Activated naive CD4-positive, alpha-beta T cell treated with anti-CD3 and anti-CD28 coated beads, Interleukin-2, amount 50 U/mL, for 16 hours (primary cell): ENCODE measurements at places on chromosomes 1 and 21.

- DNase-seq = no peak
Observed at GRCh38 chr1:168285971-168286927, 5.6 kb downstream of the TBX19 start.

GRCh38 chr1:82706741-82707140, 906.0 kb downstream of the ADGRL2 start:
- DNase-seq = no peak

DNA sequence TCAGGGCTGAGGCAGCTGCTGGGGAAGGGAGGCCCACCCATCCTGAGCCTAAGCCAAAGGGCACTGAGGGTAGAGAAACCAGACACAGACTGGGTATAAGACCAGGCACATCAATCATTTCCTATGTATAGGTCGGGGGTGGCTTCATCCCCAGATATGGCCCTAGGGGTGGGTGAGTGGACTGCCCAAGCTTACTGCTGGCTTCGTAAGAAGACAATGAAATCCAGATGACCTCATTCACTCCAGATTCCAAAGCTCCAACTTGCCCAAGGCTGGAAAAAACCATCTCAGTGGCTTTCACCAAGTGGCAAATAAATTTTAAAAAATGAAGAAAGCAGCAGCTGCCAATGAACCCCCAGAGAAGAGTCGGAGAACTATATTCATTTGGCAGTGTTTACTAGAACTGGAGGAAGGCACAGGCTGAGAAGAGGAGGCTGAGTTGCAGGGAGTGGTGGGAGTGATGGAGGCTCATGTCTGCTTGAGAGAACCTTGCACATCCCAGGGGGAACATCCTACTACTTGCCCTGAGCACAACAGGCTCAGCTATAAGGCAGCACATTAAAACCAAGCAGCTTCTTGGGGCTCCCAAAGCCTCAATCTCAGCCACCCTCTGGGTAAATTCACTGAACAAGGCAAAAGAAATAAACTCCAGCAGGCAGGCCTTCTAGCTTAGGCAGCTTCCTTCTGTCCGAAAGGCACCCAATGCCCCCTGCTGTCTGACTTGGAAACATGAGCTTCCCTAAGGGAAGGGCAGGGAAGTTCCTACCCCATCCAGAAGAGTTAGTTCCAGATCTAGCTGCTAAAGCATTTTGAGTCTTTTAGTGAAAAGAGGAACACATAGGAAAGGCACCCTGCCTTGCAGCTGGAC, 14.1 kb downstream of the PEA15 start:
- DNase-seq = no peak

GRCh38 chr1:202012544-202013478, 2.4 kb downstream of the ELF3 start:
- no peak for DNase-seq

- DNase-seq = no peak
Observed at GRCh38 chr1:156923670-156924477, 3.4 kb downstream of the LRRC71 start.

DNA sequence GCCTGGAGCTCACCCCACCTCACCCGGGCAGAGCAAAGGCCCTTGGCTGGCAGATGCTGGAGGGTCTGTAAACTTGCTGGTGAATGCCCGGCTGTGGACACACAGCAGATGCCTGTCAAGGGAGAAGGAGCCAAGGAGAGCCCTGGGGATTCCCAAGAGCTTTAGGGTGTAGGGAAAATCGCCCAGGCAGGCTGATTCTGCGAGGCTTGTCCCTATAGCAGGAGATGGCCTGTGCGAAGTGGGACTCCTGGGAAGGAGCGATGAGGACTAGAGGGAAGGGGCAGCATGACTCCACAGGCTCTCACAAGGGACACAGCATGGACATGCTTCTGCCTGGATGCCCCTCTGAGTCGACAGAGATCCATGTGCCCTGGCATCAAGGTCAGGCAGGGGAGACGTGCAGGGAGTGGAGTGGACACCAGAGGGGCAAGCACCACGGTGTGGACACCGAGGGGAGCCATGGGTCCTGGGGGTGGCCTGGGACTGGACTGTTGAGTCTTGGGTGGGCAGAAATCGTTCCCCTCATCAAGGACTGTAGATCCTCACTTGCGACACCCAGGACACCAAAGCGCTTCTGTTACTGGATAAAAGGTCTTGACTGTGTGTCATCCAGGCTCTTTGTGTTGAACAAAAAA, 71.4 kb upstream of the ABCG1 start:
- no peak for DNase-seq

DNA sequence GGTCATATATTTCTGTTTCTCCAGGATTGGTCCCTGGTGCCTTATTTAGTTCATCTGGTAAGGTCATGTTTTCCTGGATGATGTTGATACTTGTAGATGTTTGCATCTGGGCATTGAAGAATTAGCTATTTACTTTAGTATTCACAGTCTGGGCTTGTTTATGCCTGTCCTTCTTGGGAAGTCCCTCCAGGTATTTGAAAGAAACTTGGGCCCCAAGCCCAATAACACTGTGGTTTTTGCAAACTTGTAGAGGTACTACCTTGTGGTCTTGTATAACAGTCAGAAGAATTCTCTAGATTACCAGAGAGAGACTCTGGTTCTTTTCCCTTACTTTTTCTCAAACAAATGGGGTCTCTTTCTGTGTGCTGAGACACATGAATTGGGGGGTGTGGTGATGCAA, 251.4 kb upstream of the B3GALT2 start:
- DNase-seq = no peak

GRCh38 chr21:15291621-15292266, 226.9 kb upstream of the NRIP1 start:
- no peak for DNase-seq

GRCh38 chr1:174497478-174497877, 49.7 kb downstream of the GPR52 start:
- no peak for DNase-seq

DNA sequence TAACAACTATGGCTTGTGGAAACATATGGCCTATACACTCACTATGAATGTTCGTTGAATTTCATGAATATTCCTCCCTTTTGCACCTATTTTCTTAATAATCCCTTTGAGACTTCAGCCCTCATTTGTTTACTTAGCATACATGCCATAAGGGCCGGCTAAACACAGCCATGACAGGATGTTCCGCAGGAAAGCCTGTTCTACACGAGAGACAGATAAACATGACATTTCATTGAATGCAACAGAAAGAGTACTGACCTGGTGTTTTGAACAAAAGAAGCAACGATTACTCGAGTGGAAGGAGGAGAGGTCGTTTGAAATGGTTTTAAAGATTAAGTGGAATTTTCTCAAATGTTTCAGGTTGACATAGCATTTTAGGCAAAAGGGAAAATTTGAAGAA, 459.5 kb upstream of the CXADR start:
- no peak for DNase-seq

DNA sequence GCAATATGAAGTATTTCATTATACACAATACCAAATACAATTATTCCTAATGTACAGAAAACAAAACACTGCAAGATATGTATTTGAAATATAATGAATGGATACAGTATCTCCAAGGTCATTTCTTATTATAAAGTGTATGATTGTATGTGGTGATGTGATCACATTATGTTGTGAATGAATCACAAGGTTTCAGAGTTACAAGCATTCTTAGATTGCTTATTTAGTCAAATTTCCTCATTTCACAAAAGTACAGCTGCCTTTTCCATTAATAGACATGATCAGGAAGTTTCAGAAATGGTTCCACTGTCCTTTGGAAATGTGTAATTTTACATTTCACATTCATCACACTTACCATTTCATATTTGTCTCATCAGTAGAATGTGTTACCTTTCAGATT, 28.3 kb upstream of the NEK7 start:
- no peak for DNase-seq

DNA sequence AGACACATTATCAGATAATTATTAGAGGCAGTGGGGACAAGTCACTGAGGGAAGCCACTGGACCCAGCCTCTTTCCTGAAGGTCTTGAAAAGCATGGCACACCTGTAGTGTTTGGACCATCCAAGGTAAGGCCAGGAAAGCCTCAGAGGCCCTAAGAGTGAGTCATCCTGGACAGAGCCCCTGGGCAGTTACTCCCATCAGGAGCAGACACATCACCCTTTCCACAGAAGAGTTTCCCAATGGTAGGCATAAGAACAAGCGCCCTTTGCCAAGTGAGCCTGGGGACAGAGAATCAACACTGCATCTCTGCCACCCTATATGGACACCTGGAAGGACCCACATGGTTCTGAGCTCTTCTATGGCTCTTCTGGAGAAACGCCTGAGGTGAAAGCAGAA, 136.0 kb downstream of the PLXNA2 start:
- no peak for DNase-seq

- DNase-seq = no peak
Observed at GRCh38 chr1:6860401-6860800, 75.1 kb downstream of the CAMTA1 start.

DNA sequence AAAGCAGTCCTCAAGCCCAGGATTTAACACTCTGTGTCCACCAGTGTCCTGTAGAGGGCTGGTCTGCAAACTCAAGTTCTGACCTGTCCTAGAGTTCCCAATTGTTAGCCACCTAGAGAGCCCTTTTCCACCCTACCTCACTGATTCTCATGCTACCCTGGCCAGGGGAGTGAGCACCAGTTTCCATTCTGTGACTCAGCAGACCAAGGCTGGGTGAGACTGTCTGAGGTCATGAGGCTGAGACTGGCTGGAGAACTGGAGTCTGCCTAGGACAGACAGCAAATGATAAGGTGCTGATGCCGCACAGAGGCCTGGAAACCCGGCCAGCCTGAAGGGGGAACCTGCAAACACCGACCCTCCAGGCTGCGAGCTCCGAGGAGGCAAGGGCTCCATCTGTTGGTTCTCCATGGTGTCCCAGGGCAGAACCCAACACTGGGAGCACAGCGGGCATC, 13.7 kb downstream of the GLIS1 start:
- DNase-seq = no peak

- DNase-seq = no peak
Observed at GRCh38 chr1:158087320-158087927, 93.3 kb upstream of the CD1D start.

- no peak for DNase-seq
Observed at GRCh38 chr21:32768530-32768929, 3.0 kb downstream of the PAXBP1 start.

- no peak for DNase-seq
Observed at GRCh38 chr1:221511797-221512196, 230.1 kb downstream of the DUSP10 start.

- no peak for DNase-seq
Observed at GRCh38 chr1:232878086-232878485, 72.3 kb upstream of the NTPCR start.

DNA sequence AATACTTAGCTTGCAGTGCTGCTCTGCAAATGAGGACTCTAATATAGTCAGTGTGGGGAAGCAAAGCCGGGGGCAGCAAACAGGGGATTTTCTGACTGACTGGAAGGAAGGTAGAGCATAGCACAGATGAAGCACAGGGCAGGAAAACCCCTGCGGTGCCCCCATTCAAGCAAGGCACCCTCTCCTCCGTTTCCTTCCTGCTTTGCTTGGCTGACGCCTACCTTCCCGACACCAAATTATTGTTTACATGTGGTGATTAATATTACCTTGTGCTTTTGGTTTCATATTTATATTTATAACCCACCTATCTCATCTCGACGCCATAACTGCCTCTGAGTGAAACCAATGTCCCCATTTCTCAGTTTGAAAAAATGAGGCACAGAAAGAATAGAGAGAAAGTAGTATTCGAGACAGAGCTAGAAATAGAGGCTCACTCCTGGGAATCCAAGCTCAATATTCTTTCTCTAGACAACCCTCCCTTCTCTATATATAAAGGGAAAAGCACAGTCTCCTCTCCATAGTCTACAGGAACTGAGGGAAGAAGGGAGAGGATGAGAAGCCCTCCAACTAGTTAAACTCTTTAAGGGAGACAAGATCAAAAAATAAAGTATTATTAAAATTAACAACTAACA, 41.3 kb downstream of the PIK3C2B start:
- DNase-seq = peak; percentile 75

- no peak for DNase-seq
Observed at GRCh38 chr1:63691701-63692425, 82.0 kb upstream of the ROR1 start.

GRCh38 chr1:53410100-53410541, 49.1 kb upstream of the DMRTB1 start:
- DNase-seq = no peak
